ENCODE measurements at places on chromosomes 7 and 10.

GRCh38 chr7:73397521-73398281, 35.9 kb upstream of the FZD9 start:
- DNase-seq: no peak

GRCh38 chr7:89145801-89146200, 350.3 kb upstream of the TEX47 start:
- DNase-seq: no peak

DNA sequence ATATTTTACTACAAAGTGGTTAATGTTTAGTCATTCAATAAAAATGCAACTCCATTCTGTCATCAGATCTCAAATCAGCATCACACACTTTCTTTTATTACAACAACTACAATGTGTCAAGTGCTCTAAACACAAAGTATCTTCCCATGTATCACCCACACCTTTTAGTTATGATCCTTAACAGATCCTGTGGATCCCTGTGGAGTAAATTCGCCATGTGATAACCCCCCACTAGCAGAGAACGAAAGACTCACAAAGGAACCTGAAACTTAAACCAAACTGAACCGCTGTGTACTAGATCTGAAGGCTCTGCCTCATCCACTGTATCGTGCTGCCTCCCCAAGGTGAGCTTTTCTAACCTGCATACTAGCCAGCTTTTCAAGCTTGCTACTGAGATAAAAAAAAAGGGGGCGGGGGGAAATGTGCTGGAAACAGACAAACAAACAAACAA, 1.7 kb downstream of the DPY19L1 start:
- peak; percentile 71 for DNase-seq

GRCh38 chr10:107022600-107023354, 141.7 kb downstream of the SORCS1 start:
- DNase-seq: no peak

DNA sequence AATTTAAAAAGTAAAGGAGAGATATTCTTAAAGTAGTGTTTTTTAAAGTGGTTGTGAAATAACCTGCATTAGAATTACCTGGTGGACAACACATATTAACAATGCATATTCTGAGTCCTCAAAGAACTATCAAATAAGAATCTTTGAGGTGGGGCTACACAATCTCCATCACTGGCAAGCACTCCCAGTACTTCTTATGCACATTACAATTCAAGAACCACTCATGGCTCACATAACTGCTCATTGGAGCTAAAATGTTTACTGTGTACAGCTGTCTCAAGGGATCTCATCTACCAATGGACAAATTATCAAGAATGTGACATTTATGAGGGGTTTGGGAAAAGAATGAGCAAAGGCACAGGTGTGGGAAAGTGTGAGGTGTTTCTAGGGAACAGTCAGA, 692.0 kb downstream of the PHTF2 start:
- DNase-seq: no peak

DNA sequence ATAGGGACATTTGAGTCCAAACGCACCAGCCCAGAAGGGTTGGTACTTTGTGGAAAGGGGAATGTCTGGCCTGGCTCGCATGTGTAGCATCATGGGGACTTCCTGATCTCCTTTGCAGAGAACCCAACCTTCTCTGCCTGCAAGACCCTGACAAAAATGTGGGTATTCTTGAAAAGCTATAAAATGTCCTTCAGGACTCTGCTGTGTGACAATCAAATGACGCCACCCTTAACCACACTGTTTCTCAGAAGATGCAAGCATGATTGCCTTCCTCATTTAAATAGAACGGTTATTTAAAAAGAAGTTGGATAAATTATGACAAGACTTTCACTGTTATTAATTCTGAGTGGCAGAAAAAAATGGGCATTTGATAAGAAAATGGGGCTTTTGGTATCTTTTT, 15.1 kb upstream of the GPR15LG start:
- DNase-seq: no peak

DNA sequence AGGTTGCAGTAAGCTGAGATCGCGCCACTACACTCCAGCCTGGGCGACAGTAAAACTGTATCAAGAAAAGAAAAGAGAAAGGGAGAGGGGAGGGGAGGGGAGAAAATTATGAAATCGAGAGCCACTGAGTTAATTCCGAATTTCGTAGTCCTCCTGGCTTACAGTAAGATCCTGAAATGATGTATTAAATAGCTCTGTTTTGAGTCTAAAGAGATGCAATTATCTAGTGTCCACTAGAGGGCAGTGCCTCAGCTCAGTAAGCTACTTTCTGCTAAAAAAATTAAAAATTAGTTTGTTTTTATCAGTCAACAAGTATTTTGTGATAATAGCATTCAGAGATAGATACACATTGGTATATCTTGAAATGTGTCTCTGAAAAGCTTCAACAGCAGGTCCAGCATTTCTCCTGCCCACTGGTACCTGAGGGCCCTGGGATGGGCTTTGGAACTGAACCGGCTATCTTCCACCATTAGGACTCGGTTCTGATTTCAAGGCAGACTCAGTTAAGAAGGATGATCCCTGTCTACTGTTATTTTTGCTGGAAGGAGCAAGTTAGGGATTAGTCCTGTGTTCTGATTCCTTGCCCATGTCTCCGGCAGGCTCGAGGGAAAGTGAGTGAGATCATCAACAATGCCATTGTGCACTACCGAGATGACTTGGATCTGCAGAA, 19.5 kb downstream of the TSPAN33 start:
- peak; percentile 66 for DNase-seq

DNA sequence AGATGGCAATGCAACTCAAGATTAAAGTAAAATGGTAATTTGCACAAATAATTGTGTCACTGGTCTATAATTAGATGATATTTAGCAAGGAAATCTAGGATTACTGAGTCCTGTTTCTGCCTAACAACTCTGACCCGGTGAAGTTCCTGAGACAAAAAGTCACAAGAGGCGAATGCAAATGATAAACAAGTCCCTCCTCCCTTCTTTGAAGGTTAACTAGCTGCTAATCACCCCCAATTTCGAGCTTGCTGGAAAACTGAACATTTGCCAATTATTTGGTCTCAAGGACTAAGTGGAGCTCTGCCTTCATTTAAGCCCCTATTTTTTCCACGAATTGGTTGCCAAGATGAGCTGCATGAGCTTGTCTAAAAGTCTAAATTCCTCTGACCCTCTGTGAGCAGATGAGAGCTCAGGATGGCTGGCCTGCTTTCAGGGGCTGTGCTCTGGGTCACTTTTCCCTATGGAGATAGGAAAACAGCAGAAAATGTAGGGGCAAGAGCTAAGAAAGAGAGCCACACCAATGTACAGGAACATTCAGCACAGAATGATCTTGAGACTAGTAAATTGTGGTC, 127.3 kb downstream of the MBL2 start:
- DNase-seq: no peak

GRCh38 chr10:9615189-9615588, 1402.5 kb upstream of the CELF2 start:
- no peak for DNase-seq

DNA sequence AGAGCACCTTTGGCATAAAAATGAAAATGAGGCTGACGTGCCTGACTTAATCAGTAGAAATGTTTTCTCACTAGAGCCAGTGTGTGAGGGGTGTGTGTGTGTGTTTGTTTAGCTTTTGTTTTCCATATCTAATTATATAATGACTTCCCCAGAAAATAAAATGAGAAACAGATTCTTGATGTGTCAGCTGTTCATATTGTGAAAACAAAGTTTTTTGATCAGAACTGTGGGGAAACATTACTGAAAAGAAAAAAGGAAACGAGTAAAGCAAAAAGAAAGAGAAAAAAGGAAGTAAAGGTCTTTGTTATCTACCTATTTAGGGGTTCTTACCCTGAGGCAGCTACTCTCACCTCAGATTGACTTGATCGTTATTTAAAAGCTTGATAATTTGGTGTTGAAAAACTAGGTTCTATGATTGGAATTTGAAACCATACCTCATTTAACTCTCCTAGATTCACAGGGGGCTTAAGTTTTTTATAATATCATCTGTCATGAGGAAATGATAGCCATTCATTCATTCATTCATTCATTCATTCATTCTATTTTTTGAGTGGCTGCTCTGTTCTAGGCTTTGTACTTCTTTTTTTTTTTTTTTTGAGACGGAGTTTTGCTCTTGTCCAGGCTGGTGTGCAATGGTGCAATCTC, 58.0 kb downstream of the CREM start:
- DNase-seq: peak; percentile 8

DNA sequence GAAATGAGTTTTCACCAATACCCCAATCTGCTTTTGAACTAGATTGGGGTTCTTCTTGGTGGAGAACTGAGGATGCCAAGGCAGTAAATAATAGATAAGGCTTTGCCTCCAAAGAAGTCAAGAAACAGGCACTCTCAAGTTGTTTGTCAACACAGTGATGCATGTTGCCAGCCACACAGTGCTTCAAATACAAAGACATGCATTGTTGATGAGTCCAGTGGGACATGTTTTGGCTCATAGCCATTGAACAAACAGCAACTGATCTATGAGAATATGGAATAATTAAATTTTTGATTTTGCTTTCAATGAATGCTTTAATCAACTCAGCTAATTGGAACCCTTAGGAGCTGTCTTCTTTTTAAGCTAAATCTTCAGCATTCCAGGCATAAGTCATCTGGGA, 346.4 kb downstream of the THSD7A start:
- DNase-seq: no peak
